ENCODE measurements at places on chromosomes 3 and 15. TPM values are rescaled to one million over a fixed set of nuclear protein-coding genes. Genes with fewer than 3 reads are reported as not detected.

The MDFIC2 gene
- total RNA-seq = not detected

The SLC28A1 gene
- total RNA-seq = not detected

The CORO2B gene
- total RNA-seq = 5.4 TPM

The ACTC1 gene
- total RNA-seq = 2.0 TPM

The ANKRD63 gene
- total RNA-seq = 0.45 TPM

All from H7 (cell line).